ENCODE measurements at places on chromosomes 4 and X.

DNA sequence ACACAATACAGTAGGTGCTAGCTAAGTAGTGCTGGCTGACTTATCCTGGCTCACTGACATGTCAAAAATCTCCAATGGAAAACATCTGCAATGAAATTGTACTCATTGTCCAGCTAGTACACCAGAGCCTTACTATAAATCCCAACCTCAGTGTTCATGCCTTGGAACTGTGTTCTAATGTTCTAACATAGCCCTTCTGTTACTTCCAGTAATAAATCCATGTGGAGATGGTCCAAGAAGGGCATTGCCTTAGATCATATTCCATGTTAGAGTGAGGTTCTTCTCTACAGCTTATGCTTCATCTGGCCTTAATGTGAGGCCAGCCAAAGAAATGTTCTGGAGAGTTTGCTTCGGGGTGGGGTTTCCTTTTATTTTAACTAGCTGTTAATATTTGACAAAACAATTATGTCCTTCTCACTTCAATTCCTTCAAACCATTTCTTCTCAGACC is 25.1 kb downstream of the ENOX2 start:
- DNase-seq: no peak

- DNase-seq: no peak
Observed at GRCh38 chrX:2252331-2253065, 248.3 kb downstream of the DHRSX start.

GRCh38 chrX:72027024-72027913 is 104.4 kb downstream of the RTL5 start:
- peak; percentile 24 for DNase-seq

- no peak for DNase-seq
Observed at GRCh38 chr4:88295656-88296055, 11.3 kb upstream of the PPM1K start.

GRCh38 chr4:100493756-100494155 is 24.1 kb downstream of the EMCN start:
- no peak for DNase-seq

GRCh38 chr4:8553216-8553615 is 27.0 kb upstream of the GPR78 start:
- DNase-seq: no peak

Data from AG20443 (cell line).